ENCODE measurements at places on chromosomes 11 and 22.

- DNase-seq, result no peak
Measured at GRCh38 chr11:92625894-92626293, 343.6 kb upstream of the MTNR1B start.

DNA sequence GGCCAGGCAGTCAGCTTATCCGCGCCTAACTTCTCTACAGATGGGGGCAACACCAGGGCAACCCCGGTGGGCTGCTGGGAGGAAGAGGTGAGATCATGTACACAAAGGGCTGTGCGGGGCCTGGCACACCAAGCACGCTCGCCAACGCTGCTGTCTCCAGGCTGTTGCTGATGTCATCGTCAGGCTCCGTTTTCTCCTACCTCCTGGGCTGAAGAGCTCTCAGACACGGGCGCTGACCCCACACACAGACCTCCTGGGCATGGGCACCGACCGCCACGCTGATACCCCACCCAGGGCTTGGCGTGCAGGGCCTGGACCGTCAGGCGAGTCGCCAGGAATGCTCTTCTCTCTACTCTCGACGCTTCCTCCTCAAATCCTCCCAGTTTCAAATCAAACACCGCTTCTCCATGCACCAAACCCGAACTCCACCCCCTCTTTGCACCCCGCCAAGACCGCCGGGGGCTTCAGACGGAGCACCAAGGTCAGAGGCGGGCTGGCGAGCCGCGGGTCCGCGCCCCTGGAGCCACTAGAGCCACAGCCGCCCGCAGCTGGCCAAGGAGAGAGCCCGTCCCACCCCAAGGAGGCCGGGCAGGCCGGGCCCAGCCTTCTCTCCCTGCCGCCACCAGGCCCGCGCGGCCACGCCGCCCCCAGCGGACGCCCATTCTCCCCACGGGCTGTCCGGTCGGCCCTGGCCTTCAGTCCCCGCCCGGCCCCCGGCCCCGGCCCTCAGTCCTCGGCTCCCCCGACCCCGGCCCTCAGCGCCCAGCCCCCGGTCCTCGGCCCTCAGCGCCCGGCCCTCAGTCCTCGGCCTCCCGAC, 772 bp downstream of the SBF1 start:
- DNase-seq, result no peak

- no peak for DNase-seq
Measured at GRCh38 chr22:33796494-33796893, 123.8 kb downstream of the LARGE1 start.

GRCh38 chr11:100581318-100581717, 105.8 kb upstream of the ARHGAP42 start:
- DNase-seq, result no peak

DNA sequence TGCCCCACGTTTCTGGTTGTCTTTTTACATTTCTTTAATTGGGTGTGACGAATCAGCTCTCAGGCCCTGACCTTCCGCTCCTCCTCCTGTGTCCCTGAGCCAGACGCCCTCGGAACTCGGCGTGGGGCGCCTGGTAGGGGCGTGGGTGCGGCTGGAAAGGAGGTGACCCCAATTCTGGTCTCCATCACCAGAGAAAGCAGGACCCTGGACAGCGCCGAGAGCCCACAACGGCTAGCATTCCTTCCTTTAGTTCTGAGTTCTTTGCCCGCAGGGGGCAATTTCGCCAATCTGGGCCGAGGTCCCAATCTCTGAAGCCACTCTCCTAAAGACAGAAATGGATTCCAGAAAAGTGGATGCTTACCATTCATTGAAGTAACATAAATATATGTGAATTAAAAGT, 11.7 kb upstream of the RBMXL2 start:
- DNase-seq, result no peak

GRCh38 chr11:23836981-23837380, 659.9 kb upstream of the LUZP2 start:
- DNase-seq, result no peak

All from skin of body (tissue), 3 donors.